ENCODE measurements at places on chromosomes 12 and 14.

DNA sequence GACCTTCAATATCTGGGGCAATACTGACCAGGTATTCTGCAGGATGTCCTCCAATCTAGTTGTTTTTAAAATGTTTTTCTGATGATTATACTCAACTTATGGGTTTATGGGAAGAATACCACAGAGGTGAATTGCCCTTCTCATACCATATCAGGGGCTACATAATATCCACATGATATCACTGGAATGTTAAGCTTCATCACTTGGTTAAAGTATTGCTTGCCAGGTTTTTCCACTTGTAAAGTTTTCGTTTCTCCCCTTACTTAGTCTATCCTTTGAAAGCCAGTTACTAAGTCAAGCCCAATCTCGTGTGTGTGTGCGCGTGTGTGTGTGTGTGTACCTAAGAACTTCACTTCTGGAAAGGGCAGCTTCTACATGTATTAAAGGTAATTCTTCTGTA lies 980.9 kb upstream of the FBXO33 start:
- no peak for DNase-seq

- no peak for DNase-seq
These were observed 25.8 kb upstream of the MAX start for GRCh38 chr14:65128096-65128495.

DNA sequence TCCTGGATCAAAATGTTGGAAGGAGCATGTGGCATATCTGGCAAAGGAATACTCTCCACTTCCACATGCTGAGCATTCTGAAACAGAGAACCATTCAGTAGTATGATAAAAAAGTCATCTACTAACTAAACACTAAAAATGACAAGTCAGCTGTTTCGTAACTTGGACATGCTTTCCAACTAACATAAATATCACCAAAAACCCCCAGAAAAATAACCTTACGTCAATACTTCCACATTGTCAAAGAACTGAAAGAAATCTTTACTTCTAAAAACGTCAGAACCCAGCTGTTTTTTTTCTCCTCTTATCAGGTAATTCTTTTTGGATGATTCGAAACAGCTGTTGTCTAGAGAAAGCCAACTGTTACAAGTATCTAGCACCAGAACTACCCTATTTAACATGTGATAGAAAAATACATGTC lies 8.2 kb downstream of the WBP11 start:
- DNase-seq = no peak

- no peak for DNase-seq
These were observed 33.7 kb downstream of the RASSF8 start for GRCh38 chr12:25992026-25992782.

DNA sequence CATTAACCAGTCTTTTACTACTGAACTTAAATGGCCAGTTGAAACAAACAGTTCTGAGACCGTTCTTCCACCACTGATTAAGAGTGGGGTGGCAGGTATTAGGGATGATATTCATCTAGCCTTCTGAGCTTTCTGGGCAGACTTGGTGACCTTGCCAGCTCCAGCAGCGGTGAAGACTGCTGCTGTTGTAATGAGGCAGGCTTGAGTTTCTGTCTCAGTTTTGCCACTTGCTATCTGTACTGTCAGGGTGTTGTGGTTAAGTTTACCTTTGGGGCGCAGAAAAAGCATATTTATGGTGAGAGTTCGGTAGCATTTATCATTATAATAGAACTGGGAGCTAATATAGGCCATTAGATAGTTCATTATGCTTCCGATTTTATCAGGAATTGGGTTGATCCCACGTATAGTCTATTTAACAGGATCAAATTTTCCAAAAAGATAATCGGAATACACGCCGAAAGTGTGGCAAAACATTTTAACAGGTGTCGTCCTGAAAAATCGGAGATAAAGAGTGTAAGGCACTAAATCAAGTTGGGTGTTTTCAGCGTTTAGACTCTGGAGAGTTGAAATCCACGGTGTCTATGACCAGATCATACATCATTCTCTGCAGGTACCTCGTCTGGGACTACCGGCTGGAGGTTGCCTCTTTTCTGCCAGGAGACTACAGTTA lies 688 bp upstream of the NECAP1 start:
- no peak for DNase-seq

DNA sequence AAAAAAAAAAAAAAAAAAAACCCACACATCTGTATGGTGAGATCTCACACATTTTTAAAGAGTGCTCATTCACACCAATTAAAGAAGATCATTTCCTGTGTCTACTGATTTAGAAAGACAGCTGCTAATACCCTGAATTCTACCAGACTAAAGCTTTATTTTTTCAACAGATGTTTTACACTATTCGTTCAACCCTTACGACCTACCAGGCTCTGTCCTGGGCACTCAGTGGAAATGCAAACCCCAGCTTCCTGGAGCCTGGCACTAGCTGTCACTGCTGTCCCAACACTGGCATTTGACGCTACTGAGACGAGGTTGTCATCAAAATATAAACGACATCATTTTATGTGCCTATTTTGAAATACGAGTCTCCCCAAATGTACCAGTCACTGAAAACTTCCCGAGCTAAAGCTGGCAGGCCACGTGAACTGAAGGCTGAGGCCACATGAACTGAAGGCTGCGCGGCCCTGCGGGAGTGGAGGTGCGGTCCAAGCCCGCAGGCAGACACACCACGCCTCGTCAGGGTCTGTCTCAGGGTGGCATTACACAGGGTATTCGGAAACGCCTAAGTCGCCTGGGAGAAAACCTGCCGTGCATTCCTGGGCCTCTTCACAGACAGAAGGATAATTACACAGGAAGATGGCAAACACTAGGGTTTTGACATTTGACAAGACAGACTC lies 27.2 kb downstream of the SLC15A4 start:
- peak; percentile 29 for DNase-seq

DNA sequence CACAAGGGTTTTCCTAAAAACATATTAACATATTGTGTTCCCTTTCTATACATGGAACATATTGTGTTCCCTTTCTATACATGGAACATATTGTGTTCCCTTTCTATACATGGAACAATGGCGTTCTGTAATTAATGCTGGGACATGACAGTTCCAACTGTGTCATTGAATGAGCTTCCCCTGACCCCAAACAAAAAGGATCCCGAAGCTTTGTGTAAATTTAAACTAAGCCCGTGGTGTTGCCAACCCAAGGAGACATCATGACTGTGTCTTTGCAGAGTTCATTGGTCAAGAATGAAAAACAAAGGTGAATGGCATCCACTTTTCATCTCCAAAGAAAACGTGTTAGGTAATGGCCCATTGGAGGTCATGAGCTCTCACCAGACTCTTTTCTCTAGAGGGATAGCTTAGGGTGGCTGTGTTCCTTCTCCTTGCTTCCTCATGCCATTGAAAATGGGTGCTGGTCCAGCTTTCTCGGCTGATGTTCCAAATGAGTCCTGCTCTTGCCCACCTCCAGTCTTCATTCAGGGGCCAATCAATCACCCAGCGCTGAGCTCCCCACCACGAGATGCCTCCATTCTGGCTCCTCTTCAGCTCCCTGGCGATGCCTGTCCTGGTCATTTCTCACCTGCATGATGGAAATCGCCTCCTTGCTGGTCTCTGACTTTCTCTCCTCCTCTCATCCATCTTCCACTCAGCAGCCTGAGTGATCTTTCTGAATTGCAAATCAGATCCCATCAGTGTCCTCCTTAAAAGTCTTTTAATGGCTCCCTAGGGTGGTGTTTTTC lies 156.1 kb downstream of the VRK1 start:
- DNase-seq = no peak

DNA sequence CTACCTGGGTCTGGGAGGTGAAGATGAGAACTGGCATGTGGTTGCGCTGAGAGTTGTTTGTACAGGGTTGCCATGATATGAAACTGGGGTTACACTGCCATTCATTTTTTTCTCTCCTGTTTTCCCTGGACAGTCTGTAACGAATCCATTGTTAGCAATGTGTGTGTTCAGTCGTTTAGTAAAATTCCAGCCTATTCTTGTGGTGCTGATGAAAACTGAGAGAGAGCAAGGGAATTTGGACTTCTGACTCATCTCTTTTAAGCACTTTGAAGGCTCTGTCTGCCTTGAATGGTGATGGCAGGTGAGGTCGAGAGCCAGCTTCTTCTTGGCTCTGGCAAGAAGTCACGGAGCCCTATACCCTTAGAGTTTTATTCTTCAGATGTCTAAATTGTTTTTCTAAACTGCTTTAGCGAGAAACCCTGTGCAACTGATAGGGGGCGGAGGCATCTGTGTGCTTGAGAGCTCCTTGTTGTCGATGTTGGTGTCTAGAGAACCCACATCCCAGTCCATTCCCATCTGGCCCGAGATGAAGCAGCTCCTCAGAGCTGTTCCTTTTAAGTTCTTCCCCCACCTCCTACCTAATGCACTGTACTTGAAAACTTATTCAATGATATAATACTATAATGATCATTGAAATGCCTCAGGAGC lies 204.4 kb downstream of the TMX1 start:
- no peak for DNase-seq

- DNase-seq = no peak
These were observed 7.5 kb downstream of the HOXC4 start for GRCh38 chr12:54060975-54061778.

DNA sequence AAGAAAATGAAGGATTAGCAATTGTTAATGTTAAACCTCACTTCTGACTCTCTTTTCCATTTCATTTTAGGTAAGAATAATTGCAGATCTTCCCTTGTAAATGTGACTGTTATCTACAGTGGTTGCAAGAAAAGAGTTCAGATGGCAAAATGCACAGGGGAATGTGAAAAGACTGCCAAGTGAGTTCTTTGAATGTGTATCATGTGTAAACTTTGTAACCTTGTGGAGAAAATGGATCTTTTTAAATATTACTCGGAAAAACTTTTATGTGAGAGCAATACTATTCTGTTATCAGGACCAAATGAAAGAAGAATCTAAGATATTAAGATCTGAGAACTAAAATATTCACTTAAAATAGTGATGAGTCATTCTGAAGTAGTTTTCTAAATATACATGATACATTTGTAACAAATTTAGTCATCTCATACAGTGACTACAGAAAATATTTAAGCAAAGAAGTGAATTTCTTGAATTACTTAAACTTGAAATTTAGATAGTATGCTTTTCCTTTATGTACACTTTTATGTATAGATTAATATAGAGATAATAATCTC lies 122.5 kb upstream of the CNTN1 start:
- no peak for DNase-seq

DNA sequence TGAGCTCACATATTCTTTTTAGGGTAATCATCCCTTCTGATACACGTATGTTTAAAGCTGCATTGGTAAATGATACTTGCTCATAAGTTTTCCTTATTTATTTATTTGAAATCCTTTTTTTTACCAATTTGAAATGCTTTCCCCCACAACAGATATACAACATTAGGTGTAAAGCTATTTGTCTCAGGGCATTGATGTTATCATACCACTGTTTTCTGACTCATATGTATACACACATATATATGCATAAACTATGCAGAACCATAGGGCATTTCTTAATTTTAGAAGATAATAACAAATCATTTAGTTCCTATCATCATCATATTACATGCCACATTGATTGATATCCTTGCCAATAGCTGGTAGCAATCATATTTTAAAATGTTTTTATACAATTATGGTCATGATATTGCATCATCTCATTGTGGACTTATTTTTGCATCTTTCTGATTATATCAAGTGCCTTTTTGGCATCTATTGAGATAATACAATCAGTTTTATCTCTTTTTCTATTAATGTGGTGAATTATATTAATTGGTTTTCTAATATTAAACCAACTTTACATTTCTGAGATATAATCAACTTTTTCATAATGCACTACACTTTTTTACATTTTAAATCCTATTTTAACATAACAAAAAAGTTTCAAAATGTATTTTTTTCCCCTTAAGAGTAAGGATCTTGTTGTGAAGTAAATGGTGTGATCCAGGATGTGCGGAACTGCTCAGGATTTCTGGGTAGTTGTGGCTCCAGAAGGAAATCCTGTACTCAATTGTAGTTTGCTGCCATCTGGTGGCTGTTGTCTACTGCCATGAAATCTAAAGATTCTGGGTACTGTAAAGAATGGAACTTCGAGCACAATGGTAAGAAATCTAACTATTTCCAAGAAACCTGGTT lies 16.7 kb downstream of the OR9K2 start:
- DNase-seq = no peak

DNA sequence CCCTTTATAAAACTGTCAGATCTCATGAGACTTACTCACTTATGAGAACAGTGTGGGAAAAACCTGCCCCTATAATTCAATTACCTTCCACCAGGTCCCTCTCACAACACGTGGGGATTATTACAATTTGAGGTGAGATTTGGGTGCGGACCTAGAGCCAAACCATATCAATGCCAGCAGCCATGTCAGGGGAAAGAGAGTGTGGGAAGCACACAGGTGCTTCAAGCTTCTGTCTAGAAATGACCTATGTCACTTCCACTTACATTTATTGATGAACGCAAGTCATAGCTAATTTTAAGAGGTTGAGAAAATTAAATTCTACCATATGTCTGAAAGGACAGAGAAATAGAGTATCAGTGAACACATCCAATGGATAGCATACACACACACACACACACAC lies 32.5 kb upstream of the E2F7 start:
- no peak for DNase-seq

GRCh38 chr14:47674148-47674542 lies 1.3 kb downstream of the MDGA2 start:
- DNase-seq = no peak

- DNase-seq = no peak
These were observed 389.8 kb downstream of the ETNK1 start for GRCh38 chr12:23014749-23015148.

GRCh38 chr12:122139266-122139665 lies 34.8 kb downstream of the IL31 start:
- no peak for DNase-seq

DNA sequence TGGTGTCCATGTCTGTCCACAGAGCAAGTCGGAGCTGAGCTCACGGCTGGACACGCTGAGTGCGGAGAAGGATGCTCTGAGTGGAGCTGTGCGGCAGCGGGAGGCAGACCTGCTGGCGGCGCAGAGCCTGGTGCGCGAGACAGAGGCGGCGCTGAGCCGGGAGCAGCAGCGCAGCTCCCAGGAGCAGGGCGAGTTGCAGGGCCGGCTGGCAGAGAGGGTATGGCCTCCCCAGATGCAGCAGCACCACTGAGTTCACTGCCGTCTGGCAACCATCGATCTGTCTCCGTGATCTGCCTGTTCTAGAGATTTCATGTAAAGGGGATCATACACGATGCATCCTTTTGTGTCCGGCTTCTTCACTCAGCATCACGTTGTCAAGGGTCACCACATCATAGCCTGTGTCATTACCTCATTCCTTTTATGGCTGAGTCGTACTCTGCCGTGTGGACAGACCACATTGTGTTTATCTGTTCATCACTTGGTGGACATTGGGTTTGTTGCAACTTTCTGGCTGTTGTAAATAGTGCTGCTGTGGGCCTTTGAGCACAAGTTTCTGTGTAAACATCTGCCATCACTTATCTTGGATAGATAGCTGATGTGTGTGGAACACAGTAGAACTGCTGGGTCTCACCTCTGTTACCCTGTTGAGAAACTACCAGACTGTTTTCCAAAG lies 21.9 kb downstream of the HIP1R start:
- DNase-seq = no peak

DNA sequence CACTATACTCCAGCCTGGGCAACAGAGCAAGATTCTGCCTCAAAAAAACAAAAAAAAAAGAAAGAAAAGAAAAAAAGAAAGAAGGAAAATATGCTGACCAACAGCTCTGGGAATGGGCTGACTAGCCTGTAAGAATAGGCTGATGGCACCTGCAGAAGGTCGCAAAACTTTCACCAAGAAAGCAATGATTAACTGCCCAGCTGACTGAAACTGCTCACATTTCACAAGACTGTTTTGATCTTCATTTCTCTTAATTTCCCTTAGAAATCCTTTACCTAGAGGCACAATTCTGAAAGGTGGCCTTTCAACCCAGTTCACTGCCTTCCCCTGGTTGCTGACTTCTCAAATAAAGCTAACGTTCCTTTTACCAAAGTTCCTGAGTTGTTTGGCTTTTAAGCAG lies 12.4 kb downstream of the BEST3 start:
- no peak for DNase-seq

GRCh38 chr12:129036135-129036534 lies 182.9 kb downstream of the GLT1D1 start:
- no peak for DNase-seq
